ENCODE measurements at places on chromosomes 5 and 9.

GRCh38 chr9:116450378-116451139 lies 236.5 kb upstream of the TRIM32 start:
- no peak for DNase-seq

- no peak for DNase-seq
Measured at GRCh38 chr5:167947306-167947705, 344.1 kb upstream of the WWC1 start.

DNA sequence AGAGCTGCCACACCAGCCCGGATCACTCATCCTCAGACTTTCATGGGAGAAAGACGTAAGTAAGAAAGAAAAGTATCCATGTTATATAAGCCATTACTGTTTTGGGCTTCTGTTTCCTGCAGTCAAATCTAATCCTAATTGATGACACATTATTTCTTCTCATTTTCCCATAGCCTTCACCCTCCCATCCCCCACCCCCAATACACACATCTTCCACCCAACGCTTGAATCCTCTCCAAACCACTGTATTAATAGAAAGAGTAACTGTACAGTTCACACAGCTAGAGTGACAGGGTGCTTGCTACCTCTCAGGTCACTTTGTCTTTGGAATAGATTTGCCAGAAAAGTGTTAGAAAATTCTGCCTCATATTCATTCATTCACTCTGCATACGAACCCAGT lies 69.3 kb upstream of the IL17B start:
- no peak for DNase-seq

GRCh38 chr9:90867101-90867500 lies 65.5 kb downstream of the SYK start:
- DNase-seq = no peak

GRCh38 chr5:125528881-125529280 lies 782.4 kb upstream of the ZNF608 start:
- DNase-seq = no peak

- no peak for DNase-seq
Measured at GRCh38 chr5:91928754-91929521, 545.8 kb upstream of the ARRDC3 start.

GRCh38 chr9:12798066-12798770 lies 23.4 kb downstream of the LURAP1L start:
- no peak for DNase-seq

DNA sequence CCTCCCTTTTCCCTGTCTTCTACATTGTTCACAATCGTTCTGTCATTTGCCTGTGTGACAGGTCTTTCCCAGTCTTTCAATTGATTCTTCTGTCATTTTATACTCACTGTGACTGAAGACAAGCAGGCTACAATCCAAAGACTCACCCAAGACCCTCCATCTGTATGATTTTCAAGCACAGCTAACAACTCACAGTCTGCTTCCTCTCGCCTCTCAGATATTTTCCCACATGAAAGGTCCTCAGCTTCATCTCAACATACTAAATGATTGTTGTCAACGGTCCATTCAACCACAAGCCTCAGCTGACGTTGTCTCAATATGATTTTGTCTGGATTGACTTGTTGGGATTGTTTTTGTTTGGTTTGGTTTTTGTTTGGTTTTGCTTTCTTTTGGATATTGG lies 346.5 kb downstream of the NFIB start:
- DNase-seq = no peak

GRCh38 chr9:5449521-5450358 lies 602 bp upstream of the CD274 start:
- no peak for DNase-seq

DNA sequence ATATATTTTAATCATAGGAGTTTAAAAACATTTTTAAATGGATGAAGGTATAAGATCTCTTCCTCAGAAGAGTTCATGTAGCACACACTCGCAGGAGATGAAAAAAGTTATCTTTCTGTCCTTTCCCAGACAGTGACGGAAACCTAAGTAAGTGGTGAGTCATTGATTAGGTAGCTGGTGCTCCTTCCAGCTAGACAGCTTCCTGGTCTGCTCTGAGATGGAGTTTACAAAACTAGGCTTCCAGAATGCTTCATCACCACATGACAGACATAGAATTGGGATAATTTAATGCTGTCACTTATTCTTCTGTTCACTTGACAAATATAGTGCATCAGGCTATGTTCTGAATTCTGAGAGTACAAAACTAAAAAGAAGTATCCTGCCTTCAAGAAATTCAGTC lies 2393.0 kb upstream of the C9orf72 start:
- DNase-seq = no peak

Measured in NCI-H526 (cell line).